ENCODE measurements at places on chromosomes 2 and 18. TPM values are rescaled to one million over a fixed set of nuclear protein-coding genes. Genes with fewer than 3 reads are reported as not detected.

Gene ZNF396
- 4.1 TPM for total RNA-seq

Gene CYP27A1
- 2.9 TPM for total RNA-seq

- no peak for DNase-seq
Observed at GRCh38 chr2:70202236-70202806, 11.5 kb upstream of the C2orf42 start.

DNA sequence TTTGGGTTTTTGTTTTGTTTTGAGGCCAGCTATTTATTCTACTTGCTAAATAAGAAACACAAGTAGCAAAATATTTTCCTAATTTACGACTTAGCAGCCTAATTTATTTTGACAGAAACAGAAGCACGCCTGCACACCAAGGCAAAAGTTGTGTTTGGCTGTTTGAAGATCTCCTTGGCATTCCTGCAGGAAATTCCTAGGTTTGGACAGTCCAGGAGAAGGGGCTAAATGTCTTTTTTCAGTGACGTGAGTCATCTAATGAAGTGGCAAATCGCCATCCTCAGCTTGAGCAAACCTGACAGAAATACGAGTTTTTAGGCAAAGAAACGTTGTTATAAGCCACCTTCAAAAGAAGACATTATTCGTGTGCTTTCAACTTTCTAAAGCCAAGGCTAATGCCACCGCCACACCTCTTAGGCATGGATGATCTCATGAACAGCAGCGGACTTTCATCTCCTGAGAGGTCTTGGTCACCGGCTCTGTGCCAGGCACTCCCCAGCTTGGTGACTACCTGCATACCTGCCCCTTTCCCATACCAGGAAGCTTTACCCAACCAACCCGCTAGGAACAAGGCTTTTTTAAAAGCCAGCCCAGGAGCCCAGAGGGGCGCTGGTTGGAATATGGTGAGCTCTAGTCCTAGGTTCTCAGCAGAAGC is 30.9 kb downstream of the STK39 start:
- no peak for DNase-seq
